ENCODE measurements at places on chromosomes 2 and 18.
A peak's percentile ranks its signal among the peaks of the same experiment; 100 is the strongest.

- DNase-seq, result no peak
These were observed 133.9 kb downstream of the ZNF532 start for GRCh38 chr18:58998401-58999203.

DNA sequence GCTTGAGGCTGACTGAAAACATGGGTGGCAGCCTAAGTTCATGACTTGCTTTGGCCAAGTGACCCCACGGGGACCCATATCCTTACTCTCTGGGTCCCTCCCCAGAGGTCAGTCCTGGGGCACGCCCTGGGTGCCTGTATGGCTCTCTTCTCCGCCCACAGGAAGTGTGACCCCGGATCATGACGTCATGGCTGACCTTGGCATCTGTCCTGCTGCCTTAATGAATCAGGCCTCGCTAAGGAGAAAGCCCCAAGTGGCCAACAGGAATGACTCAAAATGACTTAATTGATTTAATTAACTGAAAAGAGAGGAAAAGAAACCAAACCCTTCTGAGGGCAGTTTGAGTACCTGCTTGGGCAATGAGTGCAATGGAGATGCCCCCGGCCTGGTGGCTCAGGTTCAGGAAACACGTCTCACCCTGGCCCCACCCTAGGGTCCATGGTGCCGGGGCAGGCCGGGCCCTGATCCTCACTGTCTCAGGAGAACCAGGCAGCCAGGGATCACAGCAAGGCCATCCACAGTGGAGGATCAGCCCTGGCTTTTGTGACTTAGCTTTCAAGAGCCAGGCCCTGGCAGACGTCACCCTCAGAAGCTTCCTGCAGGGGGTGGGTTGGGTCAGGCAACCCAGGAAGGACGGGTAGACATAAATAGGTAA lies 112.0 kb downstream of the CYP26B1 start:
- no peak for DNase-seq

GRCh38 chr2:179072527-179072926 lies 22.6 kb upstream of the CCDC141 start:
- no peak for DNase-seq

DNA sequence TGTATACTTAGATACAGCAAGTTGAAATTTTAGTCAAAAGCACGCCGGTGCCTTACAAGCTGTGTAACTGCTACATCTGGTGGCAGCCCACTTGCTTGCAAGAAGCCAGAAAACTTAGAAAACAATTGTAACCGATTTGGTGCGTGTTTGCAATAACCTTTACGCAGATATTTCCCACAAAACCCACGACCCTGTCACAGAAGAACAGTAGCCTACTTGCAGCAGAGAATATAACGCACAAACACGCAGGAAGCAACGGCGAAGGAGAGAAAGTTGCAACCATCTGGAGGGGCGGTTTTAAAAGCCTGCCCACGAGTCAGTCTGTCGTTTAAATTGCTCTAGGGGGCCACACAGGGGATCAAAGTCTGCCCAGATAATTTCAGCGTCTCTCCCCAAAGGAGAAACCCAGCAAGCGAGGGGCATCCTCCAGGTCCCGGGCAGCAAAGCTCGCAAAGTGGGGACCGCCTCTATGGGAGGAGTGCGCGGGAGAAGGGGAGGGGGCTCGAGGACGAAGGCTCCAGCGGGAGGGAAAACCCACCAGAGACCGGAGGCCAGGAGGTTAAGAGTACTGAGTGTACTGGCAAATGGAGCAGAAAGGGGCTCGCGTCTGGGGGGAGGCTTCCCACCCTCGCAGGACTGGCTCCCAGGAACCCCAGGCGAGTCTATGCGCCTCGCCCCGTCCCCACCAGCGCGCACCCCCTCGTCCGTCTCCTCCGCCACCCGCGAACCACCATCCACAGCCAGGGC lies 1.1 kb downstream of the TLK1 start:
- DNase-seq, result peak; percentile 78

- DNase-seq, result peak; percentile 46
These were observed 99.7 kb downstream of the RBM43 start for GRCh38 chr2:151161821-151162551.

DNA sequence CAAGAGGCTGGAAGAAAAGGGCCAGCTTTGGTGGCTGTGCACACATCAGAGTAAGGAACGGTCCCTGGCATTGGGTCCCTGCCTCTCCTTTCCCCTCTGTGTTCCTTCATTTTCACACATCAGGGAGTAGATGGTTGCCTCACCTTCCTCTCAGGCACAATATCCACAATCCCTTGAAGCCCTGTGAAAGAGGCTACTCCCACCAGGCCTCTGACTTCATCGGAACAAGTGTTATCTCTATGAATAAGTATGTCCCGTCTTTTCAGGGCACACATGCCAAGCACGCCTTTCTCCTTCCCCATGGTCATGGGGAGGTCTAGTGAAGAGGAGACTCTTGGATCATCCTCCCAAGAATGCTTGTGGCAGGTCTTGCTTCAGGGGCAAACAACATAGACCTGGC lies 61.2 kb upstream of the LMAN1 start:
- DNase-seq, result no peak

DNA sequence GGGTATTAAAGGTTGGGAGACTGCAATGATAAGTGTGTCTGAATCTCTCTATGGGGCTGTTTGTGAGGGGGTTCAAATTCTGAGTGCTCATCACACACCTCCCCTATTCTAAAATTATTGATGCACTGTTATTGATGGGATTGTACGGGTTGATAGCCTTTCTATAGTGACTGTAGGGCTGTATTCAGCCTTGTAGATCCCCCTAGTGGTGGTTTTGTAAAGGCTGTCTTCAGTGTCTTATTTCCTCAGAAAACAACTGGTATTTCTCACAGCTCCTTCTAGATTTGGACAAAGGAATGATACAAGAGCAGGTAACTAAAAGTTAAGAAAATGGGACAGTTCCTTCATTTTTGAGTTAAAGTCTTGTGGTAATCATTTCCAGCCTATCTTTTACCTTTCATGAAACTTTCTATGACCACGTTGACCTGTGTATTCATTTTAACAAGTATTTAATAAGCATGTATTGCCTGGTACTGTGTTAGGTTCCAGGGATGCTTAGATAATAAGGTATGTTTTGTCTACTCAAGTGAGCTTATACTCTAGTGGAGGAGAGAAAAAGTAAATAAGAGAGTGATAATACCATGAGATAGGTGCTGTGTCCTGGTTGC lies 21.2 kb downstream of the SMAD4 start:
- peak; percentile 4 for DNase-seq

- no peak for DNase-seq
These were observed 59.9 kb downstream of the CRIM1 start for GRCh38 chr2:36415381-36416022.

DNA sequence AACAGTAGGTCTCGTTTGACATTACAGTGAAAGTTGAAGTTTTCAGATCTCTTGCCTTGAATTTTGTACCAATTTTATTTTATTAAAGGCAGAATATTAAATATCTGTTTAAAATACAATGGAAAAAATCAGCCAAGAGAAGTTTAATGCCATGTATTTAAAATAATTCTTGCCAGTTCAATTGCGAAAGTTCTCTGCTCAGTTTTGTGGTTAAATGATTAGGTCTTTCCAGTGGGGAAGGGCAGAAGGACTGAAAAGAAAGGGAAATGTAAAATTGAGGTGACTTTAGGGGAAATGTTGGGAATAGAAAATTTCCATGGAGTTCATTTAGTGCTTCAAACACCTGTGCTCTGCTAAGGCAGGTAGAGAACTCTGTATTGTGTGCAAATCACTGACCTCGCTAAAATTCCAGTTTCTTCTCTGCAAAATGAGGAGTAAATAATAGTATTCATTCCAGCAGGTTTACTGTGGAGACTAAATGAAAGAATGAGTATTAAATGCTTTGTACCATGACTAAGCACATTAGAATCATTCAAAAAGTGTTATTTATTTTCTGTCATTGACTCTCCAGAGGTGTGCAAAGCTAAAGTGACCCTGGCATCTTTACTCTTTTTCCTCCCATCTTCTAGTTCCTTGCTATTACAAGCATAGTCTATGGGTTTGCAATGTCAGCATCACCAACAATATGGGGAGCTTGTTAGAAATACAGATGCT lies 74.4 kb downstream of the KIAA1328 start:
- no peak for DNase-seq

DNA sequence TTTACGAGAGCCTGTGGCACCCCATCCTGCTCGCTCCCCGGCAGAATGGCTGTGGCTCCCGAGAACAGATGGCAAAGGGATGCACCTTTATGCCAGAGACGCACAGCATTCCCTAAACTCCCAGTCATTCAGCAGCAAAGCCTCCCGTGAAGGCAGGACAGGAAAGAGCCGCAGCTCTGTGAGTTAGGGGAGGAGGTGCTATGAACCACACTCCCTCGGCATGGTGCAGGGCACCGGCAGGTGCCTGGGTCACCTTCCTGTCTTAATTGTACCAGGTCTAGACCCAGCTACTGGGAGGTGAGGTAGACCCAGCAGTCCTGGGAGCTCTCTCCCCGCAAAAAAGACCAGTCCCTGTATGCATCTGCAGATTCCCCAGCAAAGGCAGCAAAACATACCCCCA lies 149.8 kb downstream of the TWIST2 start:
- DNase-seq, result no peak

- DNase-seq, result no peak
These were observed 76.2 kb downstream of the C18orf54 start for GRCh38 chr18:54433857-54434256.

DNA sequence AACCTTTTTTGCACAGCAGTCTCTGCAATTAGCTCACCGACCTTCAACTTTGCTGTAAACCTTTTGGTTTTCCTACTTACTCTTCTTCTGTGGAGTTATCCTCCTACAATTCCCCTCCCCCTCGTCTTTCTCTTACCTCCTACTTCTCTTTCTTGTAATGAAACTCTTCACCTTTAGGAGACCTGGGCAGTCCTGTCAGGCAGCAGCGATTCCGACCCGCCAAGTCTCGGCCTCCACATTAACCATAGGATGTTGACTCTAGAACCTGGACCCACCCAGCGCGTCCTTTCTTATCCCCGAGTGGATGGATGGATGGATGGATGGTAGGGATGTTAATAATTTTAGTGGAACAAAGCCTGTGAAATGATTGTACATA lies 8.3 kb downstream of the TBR1 start:
- DNase-seq, result no peak

- DNase-seq, result no peak
These were observed 95.6 kb upstream of the ASAP2 start for GRCh38 chr2:9110893-9111569.

GRCh38 chr18:34730774-34731173 lies 20.7 kb downstream of the DTNA start:
- no peak for DNase-seq

DNA sequence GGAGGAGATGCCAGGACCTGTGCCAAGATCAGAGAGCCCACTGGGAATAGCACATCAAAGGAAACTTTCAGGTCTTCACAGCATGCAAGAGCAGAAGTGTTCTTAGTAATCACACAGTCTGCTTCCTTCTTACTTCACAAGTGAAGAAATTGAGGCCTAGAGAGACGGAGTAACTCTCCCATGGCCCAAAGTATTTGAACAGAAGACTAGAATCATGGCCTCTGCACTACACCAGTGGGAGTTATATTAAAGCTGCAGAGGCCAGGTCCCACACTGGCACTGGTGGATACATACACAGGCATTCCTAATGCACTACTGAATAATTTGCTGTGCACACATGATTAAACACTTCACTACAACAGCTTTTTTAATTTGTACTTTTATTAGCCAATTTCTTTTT lies 107.6 kb upstream of the RMP24 start:
- DNase-seq, result no peak

DNA sequence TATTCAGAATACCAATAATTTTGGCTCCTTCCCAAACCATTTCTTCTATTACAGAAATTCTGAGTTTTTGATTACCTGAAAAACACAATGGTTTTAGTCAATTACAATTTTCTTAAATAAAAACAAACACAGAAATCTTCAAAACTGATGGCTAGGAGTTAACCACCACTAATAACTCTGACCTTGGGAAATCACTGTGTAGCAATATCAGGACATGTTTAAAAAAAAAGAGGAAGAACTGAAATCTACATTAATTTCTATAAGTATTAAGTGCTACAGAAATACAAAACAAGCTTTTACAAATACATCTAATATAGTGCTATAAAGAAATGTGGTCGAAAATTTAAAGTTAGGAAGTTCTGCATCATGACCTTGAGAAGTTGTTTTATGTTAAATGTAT lies 14.9 kb downstream of the L3MBTL4 start:
- DNase-seq, result no peak

- DNase-seq, result no peak
These were observed 249.4 kb upstream of the SLC14A2 start for GRCh38 chr18:45365835-45366234.

GRCh38 chr2:195820867-195821565 lies 164.0 kb downstream of the SLC39A10 start:
- DNase-seq, result no peak

GRCh38 chr18:6566338-6566911 lies 151.7 kb upstream of the L3MBTL4 start:
- DNase-seq, result no peak

GRCh38 chr2:181516992-181517391 lies 59.8 kb downstream of the ITGA4 start:
- DNase-seq, result no peak

GRCh38 chr2:64608867-64609226 lies 44.9 kb downstream of the SERTAD2 start:
- no peak for DNase-seq

- DNase-seq, result no peak
These were observed 281.4 kb upstream of the ZEB2 start for GRCh38 chr2:144801325-144801724.

GRCh38 chr2:127422559-127423477 lies 4.6 kb downstream of the PROC start:
- no peak for DNase-seq

DNA sequence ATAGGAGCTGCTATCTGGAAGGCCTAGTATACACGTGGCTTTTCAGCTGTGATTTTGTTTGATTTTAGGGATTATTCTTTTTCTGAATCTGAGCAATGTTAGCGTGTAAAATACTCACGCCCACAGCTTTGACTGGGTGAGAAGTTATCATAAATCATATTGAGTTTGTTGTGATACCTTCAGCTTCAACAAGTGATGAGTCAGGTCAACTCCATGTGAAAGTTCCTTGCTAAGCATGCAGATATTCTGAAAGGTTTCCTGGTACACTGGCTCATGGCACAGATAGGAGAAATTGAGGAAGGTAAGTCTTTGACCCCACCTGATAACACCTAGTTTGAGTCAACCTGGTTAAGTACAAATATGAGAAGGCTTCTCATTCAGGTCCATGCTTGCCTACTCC lies at the start of gene GKN1:
TSS of gene GKN1 (plus strand) at position 386 of the 400 bp plus-strand sequence. CDS start 42 bp downstream, outside the sequence.
- DNase-seq, result no peak

DNA sequence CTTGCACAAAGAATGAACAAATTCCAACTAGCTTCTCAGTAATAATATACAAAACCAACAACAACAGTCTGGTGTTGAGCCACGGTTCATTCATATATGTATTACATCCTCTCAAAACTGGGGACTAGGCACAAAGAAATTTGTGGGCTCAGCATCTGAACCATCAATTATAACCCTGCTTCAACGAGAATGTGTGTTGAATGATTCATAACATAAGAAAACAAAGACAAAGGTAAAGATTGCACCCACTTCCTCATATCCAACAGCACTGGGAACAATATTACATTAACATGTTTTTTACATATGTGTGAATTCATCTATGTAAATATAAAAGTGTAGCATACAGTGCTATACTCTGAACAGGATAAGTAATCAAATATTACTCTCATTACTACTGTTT lies 144.8 kb downstream of the CDH2 start:
- DNase-seq, result no peak
